AG20443 (cell line): ENCODE measurements at places on chromosomes 5 and 9.

GRCh38 chr9:129646252-129646651 lies 4.3 kb upstream of the ASB6 start:
- DNase-seq = no peak

DNA sequence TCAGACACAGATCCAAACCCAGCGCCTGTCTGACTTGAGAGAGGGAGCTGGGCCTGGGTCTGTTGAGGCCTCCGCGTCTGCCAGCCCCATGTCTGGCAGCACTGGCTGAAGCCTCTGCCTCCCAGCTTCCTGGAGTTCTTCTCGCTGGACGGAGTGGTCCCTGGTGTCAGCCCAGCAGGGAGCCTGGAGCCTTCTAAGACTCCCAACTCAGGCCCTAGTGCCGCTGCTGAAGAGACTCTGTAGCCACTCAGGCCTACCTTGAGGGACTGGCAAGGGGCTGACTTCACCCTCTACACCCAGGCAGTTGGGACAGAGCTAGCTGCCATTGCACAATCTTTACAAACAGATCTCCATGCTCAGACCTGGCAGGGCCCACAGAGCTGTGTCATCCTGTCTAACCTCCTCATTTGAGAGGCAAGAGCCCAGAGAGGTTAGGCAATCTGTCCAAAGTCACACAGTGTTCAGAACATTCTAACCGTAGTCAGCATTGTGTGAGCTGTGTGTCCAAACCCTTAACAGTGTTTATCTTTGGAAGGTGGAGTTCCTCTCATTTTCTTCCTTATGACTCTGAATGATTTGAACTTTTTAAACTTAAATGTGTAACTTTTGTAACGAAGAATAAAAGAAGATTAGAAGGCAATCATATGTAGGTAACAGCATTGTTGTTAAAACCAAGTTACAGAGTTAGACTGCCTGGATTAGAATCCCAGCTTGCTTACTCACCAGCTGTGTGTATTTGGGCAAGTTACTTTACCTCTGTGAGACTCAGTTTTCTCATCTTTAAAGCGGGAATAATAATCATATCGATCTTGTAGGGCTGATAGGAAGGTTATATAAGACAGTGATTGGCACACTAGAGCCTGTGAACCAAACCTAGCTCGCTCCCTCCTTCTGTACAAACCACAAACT lies 4.6 kb upstream of the DUSP1 start:
- peak; percentile 74 for DNase-seq

GRCh38 chr9:31390403-31391025 lies 993.9 kb upstream of the ACO1 start:
- no peak for DNase-seq

- no peak for DNase-seq
Observed at GRCh38 chr5:34511063-34511462, 145.1 kb upstream of the RAI14 start.

DNA sequence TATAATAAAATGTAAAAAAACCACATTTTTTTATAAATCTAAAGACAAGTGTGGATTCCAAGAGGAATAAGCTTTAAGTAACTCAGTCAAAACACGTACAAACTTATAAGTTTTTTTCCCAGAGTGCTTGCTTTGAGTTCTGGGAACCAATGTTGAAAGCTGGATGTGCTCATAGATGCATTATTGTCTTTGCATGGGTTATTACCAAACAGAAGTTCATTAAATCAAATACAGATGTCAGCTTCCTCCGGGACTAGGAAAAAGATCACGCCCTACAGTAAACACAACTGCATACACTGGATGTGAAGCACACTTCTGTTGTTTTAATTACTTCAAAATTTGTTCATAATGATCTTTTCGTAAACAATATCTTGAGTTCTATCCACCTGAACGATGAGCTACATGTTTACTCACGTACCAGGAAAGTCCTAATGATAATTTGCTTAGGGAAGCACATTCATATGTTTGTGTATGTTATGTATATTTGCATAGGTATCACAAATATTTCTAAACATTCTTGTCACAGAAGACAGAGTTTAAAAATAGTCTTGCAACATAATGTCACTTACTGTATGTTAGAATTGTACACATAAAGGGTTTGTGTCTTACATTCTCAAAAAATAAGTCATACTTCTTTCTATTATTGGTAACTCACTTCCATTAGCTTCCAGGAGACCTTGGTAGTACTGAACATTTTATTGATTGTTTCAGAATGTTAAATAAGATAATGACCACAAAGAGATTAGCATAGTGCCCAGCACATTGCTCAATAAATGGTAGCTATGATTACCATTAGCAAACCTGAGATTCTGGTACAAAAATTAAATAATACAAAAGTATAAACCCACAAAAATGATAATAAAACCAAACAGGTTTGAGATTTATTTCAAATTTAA lies 427.4 kb downstream of the CETN3 start:
- DNase-seq = peak; percentile 56

- DNase-seq = no peak
Observed at GRCh38 chr5:130912088-130912487, 253.0 kb downstream of the HINT1 start.

DNA sequence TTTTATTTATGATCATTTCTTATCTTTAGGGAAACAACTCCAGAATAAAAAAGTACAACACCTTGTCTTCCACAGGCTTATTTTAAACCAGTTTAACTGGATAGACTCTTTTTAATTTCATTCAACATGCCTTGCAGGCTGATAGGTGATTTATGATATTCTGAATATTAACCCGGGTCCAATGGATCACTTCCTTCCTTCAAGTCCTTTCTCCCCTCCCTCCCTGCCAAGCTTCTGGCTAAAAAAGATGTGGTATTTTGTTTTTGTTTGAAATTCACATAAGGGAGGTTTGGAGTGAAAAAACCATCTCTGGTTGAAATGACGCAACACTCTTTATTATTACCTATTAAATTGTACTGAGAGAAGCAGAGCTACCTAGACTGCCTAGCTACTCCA lies 265.3 kb downstream of the MLLT3 start:
- no peak for DNase-seq

DNA sequence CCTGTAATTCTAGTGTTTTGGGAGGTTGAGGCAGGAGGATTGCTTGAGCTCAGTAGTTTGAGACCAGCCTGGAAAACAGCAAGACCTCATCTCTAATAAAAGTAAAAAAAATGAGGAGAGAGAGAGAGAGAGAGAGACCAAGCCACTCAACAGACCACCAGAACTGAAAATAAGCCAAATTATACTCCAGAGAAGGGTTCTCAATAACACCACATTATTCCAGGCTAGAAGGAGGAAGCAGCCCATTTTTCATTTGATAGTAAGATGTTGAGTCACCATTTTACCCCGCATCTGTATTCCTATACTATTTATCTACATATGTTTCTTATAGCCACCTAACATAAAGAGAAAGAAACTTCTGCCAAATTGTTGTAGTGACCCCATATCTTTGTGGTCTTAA lies 134.8 kb downstream of the PCSK5 start:
- DNase-seq = no peak

GRCh38 chr5:38888041-38888440 lies 42.2 kb downstream of the OSMR start:
- no peak for DNase-seq

- DNase-seq = peak; percentile 13
Observed at GRCh38 chr9:12773562-12773961, 1.3 kb upstream of the LURAP1L start.

- no peak for DNase-seq
Observed at GRCh38 chr5:171023508-171023907, 161.7 kb downstream of the RANBP17 start.

DNA sequence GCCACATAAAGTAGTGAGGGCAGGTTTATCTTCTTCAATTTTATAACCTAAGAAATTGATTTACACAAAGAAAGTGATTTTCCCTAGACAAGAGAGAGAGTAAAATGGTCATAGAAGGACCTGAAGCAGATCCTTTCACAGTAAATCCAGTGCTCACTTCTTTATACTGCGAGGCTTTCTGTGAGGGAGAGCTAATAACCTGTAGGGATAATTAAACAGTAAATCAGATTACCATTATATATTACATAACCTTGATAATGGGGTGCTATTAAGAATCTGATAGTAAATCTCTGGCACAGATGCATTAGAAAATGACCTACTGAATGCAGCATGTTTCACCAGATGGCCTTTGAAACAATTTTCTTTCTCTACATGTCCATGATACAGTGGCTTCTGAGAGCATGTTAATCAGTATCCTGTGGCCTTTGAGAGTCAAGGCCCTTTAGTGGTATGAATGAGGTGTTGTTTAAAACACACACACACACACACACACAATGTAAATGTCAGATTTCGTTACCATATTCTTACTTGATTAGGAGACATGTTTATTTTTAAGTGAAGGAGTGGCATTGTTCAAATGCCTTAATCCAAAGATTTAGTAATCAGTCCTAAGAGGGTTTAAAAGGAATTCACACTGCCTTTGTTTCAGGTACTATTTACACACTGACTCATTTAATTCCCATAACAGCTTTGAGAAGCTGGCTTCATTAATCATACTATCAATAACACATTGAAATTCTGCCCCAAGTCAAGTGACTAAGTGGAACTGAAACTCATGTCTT lies 124.7 kb downstream of the ALDH1A1 start:
- DNase-seq = no peak

DNA sequence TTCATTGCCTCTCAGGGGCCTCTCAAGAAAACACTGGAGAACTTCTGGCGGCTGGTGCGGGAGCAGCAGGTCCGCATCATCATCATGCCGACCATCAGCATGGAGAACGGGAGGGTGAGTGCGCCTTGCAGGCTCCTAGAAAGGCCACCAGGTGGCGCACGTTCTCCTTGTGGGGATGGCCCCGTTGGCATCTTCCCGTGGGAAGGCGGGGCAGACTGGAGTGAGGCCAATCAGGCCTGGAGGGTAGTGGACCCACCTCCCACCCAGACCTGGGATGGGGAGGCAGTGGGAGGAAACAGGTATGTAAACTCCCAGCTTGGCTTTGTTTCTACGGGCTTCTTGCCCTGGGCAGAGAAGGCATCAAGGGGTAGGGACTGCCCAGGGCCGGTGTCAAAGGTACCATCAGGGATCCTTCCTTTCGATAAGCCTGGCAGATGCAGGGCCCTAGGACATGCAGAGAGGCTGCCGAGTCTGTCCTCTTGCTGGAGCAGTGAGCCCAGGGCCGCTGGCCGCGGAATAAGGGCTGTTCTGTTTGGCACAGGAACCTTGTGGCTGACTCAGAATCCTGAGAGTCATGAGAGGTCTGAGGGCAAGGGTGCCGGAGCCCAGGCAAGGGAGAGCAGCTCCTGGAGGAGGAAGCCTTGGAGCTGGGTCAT lies 18.9 kb upstream of the SPTLC1 start:
- DNase-seq = peak; percentile 90

- DNase-seq = no peak
Observed at GRCh38 chr5:97568382-97568781, 385.3 kb upstream of the RIOK2 start.

DNA sequence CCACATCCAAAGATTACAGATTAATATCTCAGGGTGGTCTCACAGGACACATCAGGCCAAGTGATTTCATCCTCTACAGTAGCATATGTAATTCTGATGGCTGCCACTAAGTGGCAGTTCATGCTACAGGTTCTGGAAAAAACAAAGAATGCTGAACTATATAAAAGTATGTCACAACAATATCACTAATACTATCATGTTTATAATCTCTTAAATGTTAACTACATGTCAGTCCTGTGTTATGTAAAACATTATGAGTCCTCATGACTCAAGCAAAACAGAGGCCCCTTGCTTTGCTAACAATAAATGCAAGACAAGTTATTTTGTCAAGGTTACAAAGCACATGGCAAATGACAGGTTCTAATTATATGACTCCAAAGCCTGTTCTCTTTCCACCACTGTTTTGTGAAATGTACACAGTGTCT lies 233.2 kb downstream of the FBXL17 start:
- peak; percentile 28 for DNase-seq

DNA sequence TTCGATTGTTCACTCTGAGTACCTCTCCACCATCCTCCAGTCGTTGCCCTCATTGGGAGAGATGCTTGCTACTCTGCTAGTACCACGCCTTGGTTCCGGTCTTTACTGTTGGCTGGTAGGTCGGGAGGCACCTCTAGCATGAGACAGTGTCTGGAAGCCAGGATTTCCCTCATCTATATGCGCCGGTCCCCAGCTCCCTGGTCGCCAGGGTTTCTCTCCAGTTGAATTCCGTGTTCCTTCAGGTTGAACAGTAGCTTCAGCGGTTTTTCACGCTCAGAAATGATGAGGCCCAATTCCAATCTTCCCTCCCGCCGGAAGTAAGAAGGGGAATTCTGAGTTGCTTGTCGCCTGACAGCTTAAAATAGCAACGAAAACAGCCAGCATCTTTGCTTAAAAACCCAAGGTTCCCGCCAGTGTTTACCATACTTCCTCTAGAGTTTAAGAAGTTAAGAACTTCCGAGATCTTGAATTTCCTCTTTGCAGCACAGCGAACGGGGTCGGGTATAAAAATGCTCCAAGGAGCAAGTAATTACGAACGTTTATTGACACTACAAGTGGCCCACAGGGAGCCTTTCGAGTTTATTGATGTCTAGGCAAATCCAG lies 1.3 kb upstream of the ST8SIA4 start:
- DNase-seq = no peak

GRCh38 chr9:133590231-133590855 lies 18.8 kb downstream of the FAM163B start:
- DNase-seq = no peak
